AML-193 (cell line): ENCODE measurements at places on chromosomes 11 and 22.
A peak's percentile ranks its signal among the peaks of the same experiment; 100 is the strongest.

- no peak for DNase-seq
Observed at GRCh38 chr22:26558248-26558895, 31.6 kb downstream of the TPST2 start.

- no peak for DNase-seq
Observed at GRCh38 chr22:40797427-40797826, 21.7 kb downstream of the SLC25A17 start.

- no peak for DNase-seq
Observed at GRCh38 chr11:27618281-27618915, 81.9 kb downstream of the BDNF start.

DNA sequence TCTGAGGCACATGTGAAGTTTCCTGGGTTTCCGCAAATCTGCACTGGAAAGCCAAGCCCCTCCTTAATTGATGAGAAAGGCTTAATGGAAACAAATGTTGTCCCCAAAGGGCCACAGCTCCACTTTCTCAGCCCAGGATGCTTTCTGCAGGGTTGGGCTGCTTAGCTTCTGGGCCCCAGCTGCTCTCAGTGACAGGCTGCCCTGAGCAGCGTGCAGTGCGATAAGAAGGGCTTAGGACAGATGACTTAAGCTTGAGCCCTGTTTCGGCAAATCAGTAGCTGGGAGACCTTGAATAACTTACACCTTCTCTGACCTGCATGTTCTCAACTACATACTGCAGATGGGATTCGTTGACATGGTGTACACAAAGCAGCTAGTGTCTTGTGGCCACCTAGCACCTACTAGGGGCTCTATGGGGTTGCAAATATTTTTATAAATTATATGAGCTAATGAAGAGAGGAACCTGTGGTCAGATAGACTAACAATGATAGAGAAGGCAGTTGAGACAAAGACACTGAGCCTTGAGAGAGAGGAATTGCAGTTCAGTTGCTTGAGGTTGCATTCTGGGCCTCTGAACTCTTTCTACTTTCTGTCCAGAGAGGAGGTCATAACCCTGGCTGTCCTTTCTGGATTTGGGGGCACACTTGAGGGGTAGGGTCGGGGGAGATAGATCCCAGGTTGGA lies 11.5 kb downstream of the STX3 start:
- peak; percentile 26 for DNase-seq

DNA sequence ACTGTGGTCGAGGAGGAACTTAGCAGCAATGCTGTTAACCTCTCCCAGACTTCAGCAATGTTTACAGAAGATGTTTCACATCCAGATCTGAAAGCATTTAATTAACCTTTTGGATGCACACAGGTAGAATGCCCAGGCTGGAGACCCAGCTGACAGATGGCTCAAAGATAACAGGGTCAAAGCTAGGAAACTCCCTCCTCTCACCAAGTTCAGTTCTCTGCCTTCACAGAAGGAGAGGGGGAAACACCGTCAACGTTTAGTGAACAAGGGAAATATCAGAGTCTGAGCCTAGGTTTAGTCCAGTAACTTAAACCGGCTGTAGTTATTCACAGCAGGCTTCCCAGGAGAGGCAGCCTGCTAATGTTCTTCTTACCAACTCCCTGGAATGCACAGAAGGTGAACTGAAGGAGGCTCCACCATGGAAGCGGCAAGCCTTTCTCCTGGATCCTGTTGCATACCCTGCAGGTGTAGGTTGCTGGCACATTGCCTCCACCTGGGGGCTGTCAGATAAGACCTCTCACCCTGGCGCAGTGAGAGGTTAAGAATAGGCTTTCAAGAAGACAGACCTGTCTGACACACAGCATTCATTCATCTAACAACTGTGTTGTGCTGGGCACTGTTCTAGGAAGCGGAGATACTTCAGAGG lies 23.5 kb upstream of the ANKK1 start:
- DNase-seq, result no peak

- DNase-seq, result no peak
Observed at GRCh38 chr11:73929388-73929787, 21.4 kb upstream of the DNAJB13 start.

- no peak for DNase-seq
Observed at GRCh38 chr11:27688076-27688475, 12.2 kb downstream of the BDNF start.

- no peak for DNase-seq
Observed at GRCh38 chr11:35878741-35879140, 65.1 kb upstream of the LDLRAD3 start.

GRCh38 chr11:113014262-113015097 lies 53.3 kb downstream of the NCAM1 start:
- no peak for DNase-seq

GRCh38 chr11:110832539-110832938 lies 120.3 kb upstream of the ARHGAP20 start:
- no peak for DNase-seq

DNA sequence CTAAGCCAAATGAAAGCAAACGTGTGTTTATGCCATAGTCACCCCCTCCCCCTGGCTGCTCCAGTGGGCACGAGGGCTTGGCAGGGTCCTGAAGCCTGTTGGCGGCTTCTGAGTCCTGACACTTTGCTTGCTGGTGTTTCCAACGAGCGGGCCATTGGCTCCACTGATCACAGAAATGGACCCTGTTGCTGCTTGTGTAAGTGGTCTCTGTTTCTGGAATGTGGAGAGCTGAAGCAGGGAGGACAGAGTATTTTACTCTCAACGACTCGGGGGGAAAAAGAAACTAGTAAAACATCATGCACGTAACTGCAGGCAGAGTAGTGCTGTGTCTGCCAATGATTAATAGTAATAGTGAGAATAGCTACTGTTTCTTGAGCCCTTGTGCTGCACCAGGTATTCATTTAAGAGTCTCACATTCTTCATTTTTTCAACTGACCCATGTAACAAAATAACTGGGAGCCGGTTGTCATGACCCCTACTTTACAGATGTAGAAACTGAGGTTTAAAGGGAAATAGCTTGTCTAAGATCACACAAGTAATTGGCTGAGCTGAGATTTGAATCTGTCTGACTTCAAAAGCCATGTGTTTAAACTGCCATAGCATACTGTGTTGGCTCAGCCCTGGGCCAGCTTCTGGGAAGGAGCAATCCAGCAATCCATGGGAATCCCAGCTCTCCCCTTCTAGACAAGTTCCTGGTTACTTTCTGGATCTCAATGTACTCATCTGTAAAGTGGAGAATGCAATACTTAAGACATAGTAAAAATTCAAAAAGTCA lies 526.7 kb downstream of the INSC start:
- no peak for DNase-seq

DNA sequence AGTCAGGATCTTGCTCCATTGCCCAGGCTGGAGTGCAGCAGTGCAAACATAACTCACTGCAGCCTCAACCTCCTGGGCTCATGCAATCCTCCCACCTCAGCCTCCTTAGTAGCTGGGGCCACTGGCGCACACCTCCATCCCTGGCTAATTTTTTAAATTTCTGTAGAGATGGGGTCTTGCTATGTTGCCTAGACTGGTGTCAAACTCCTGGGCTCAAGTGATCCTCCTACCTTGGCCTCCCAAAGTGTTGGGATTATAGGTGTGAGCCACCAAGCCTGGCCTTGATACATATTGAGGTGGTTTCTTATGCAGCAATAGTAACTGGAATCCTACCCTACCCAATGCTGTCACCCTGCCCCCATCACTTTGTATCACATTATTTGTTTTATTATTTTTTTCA lies 32.4 kb downstream of the SCUBE1 start:
- DNase-seq, result no peak

DNA sequence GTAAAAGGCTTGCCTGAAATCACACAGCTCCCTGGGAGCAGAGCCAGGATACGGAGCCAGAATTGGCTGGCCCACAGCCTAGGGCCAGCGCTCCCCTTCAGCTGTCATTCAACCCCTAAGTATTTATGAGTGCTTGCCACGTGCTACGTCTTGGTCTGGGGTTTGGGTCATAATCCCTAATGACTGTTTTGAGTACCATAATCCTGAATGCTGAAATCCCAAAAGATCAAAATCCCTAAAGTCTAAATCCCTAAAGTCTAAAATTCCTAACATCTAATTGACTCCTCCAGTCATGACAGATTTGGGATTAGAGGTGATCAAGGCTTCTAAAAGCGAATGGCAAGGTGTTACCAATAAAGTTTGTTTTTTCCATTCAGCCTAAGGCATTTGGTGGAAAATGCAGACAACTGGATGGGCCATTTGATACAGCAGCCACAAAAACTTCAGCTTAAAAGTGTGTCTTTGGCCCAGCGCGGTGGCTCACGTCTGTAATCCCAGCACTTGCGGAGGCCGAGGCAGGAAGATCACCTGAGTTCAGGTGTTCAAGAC lies 59.8 kb upstream of the PRR5 start:
- DNase-seq, result no peak

GRCh38 chr11:66106786-66107599 lies 36.9 kb downstream of the PACS1 start:
- DNase-seq, result no peak

GRCh38 chr22:20117633-20118299 lies 740 bp upstream of the TRMT2A start:
- DNase-seq, result peak; percentile 6

DNA sequence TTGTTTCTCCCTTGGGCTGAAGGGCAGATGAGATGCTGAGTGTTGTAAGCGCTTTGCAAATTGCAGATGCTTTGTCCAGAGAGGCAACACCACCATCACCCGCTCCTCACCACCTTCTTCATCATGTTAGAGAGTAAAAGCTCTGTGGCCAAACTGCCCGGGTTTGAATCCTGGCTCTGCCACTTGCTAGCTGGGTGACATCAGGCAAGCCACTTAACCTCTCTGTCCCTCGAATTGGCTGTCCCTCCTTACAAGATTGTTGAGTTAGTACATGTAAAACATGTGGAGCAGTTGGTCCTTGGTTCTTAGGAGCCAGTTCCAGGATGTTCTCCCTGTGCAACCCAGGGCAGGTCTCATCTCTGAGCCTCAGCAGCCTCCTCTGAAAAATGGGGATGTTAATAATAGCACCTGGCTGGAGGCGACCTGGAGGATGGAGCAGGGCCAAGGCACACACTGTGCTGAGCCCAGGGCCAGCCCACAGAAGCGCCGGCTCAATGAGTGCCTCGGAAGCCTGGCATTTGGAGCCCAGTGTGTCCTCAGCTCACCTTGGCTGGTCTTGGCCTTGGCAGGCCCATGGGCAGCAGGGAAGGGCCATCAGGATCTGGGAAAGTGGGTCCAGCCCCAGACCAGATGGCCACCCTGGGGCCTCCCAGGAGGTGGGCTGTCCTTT lies 10.5 kb downstream of the C11orf86 start:
- DNase-seq, result no peak

DNA sequence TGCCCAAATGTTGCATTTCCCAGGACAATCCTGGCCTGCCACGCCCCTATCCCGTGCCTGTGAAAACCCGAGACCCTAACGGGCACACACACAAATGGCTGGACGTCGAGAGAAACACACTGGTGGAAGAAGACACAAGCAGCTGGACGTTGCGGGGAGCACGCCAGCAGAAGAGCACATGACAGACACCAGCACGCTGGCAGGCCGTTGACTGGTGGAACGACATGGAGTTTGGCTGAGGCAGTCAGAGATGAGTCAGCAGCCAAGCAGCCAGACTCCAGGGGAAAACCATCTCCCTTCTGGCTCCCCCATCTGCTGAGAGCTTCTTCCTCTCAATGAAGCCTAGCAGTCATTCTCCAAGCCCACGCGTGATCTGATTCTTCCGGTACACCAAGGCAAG lies 606.7 kb upstream of the LRRC4C start:
- DNase-seq, result no peak

GRCh38 chr11:72583177-72583553 lies 91.1 kb downstream of the PDE2A start:
- DNase-seq, result no peak

DNA sequence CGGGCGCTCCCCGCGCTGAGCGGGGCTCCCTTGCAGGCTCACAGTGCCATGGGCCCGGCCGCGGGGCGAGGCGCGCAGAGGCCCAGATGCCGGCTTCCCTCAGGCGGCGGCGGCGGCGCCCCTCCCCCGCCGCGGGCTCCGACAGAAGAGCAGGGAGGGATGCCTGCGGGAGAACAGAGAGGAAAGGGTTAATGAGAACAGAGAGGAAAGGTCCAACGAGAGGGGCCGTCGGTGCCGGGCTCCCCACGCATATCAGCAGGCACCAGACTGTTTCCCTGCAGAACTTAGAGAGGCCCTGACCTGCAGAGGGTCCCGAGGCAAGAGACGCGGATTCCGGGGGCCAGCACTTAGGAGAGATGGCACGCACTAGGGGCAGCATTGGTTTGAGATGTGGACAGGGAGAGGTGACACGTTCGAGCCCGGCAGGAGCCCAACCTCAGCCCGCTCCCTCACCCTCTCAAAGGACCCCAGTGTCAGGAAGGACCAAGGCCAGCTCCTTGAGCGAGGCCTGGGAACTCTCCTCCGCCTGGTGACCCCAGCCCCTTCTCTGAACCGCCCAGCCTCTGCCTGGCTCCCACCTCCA lies 9.1 kb downstream of the NRXN2 start:
- DNase-seq, result no peak

DNA sequence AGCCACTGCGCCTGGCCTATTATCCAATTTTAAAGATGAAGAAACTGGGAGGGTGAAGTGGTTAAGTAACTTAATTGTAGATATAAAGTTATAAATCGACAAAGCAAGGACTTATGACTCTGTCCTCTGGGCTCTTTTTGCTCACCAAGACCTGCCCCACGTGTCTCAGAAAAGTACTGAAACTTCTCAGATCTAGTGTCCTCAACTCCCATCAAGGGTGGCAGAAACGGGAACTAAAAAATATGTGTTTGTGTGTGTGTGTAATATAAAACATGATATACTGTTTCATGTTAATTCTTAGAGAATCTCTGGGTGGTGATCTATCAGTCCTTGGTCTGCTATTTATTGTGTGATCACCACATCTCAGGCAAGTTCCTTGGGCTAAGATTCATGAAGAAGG lies 104.9 kb downstream of the GAB2 start:
- DNase-seq, result no peak

GRCh38 chr11:73194034-73194507 lies 24.0 kb upstream of the P2RY2 start:
- DNase-seq, result no peak

- DNase-seq, result no peak
Observed at GRCh38 chr22:24417901-24418641, 9.3 kb upstream of the ADORA2A start.

GRCh38 chr22:25976356-25976755 lies 192.9 kb upstream of the SEZ6L start:
- no peak for DNase-seq

- DNase-seq, result no peak
Observed at GRCh38 chr11:94494126-94494680, 419 bp downstream of the ANKRD49 start.

- DNase-seq, result no peak
Observed at GRCh38 chr11:2576549-2576948, 123.2 kb downstream of the KCNQ1OT1 start.

DNA sequence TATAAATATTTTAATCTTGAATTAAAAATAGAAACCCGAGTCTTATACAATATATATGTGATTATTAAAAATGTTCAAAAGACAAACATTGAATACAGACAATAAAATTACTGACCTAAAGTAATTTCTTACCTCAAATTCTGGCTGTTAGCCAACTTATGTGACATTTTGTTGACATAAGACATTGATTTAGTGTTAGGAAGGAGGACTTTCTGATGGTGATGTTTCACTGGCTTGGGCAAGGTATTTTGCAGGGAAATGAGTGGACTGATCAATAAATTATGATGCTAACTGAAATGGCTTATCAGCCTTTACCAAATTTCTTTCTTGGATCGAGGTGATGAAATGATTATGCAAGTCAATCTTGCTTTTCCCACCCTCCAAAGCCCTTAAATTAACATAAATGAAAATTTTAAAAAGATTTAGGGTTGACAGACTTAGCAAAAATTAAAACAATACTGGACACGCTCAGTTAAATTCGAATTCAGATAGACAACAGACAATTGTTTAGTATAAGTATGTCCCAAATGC lies 33.2 kb upstream of the FZD4 start:
- no peak for DNase-seq

- DNase-seq, result no peak
Observed at GRCh38 chr22:31870890-31871289, 73.4 kb upstream of the YWHAH start.

GRCh38 chr11:118245936-118246562 lies 6.1 kb downstream of the MPZL3 start:
- DNase-seq, result no peak
